H7 (cell line): ENCODE measurements at places on chromosomes 13 and 19.

DNA sequence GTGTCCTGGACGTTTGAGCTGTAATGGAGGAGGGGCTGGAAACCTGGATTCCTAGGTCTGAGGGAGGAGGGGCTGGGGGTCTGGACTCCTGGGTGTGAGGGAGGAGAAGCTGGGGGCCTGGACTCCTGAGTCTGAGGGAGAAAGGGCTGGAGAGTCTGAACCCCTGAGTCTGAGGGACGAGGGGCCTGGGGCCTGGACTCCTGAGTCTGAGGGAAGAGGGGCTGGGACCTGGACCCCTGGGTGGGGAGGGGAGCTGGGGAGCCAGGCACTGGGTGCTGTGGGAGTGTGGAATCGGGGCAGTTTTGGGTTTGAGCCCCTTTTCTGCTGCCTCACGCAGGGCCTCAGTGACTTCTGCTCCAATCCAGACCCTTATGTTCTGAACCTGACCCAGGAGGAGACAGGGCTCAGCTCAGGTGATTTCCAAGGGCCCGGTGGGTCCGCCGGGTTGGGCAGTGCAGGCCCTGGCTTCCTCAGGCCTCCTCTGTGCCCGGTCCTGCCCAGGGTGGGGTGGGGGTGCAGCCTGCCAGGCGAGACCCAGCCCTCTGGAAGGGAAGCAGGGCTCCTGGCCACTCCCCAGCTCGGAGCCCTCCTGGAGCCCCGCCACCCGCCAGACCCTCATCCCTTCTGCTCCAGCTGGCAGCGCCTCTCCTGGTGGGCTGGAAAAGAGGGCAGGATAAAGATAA lies 14.4 kb downstream of the TTYH1 start:
- peak; percentile 80 for DNase-seq

DNA sequence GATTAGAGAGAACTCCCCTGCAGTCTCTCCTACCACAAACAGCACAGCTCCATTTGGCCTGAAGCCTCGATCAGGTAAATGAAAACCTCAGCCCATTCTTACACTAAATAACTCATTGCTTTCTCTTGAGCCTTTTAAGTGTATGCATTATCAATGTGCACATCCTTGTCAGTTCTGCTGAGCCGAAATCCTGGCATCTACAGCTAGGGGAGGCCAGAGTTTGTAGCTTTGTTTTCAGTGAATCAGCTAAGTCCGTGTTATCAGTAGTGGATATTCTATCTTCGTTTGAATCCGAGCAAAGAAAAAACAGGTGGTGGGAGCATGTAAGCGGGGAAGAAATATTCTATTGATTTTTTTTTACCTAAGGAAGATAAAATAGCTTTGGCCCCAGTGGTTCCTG lies 84.4 kb downstream of the ESD start:
- peak; percentile 4 for DNase-seq

GRCh38 chr13:41004875-41005693 lies 14.0 kb downstream of the ELF1 start:
- DNase-seq, result no peak

DNA sequence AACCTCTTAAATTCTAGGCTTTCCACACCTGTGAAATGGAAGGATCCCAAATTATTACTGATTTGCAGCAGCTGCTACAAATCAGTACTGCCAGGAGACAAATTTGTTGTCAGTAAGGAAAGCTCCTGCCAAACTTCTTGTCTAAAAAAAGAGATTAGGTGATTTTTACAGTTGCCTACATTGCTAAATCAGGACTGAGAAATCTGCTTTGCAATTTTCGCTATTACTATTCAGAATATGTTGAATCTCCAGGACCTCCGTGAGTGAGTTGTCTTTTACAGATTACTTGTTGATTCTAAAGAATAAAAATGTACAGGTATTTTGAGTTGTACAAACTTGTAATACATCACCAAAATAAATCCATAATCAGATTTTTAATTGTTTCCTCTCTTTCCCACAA lies 1815.9 kb downstream of the PCDH9 start:
- DNase-seq, result no peak

- no peak for DNase-seq
These were observed 338.2 kb downstream of the UQCRFS1 start for GRCh38 chr19:28874742-28875141.

GRCh38 chr19:58557221-58558065 lies 968 bp downstream of the UBE2M start:
- DNase-seq, result no peak

DNA sequence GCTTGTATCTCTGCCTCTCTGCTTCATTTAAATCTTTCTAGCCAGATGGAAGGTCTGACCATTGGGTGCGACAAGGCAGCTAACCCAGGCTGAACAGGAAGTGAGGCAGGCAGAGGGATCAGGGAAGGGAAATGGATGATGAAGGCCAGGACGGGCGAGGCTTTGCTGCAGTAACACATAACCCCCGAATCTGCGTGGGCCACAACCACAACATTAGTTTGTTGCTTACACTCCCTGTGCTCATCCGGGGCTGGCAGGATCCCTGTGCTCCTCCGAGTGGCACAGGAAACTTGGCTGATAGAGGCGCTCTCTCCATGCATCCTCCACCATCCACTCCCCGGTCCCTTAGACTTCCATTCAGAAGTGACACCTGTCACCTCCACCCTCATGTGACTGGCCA lies 1.1 kb upstream of the FLT3LG start:
- DNase-seq, result peak; percentile 30

DNA sequence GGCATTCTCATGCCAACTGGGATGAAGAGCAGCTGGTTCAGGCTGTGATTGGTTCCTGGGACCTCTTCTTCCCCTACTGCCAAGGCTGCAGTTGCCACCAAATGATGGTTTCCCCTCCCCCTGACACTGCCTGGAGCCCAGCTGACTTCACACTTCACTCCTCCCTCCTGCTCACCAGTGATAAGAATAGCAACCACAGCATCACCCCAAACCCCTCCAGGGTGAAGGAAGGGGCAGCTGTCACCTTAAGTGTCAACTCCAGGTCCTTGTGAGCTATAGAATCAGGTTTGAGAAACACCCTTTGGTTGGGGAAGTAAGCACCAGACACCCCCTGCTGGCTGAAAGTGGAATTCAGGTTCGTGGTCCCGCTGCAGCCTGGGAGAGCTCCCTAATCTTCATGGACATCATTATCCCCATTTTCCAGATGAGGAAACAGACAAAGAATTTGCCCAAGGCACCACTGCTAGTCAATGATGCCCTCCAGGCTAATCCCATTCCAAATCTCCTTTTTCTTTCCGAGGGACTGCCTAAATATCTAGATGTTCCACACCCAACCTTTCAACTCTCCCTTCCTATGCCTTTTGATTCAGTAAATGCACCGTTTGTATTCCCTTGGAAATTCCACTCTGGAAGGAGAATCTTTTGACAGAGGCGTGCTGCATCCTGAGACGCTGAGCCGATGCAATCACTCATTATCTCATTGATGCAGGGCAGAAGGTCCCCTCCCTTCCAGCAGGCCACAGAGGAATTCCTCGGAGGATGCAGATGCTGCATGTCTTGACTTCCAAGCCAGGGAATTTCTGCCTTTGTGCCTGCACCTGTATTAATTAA lies 50.6 kb upstream of the UQCRFS1 start:
- peak; percentile 56 for DNase-seq

DNA sequence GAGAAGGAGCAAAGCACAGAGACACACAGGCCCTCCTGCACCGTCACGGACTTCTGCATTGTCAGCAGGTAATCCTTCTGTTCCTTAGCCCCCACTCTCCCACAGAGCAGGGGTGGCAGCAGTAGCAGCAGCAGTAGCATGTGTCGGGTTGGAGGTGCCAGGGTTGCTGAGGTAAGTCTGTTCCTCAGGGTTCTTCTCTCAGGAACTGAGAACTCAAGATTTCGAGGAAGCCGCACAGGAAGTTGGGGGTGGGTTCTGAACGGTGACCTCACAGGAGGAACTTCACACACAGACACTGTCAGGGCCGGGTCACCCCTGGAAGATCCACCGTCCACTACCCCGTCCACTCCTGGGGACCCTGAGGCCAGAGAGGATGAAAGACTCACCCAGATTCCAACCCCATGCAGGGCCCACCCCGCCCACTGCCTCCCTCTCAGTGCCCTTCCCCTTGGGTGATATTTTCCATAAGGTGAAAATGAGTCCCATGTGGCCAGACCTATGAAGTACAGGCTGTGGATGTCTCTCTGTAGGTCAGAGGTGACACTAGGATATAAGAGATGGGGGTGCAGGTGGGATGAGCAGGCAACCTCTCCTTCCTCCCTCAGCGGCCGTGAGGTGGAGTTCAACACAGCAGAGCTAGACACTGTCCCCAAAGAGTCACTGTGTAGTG lies at the start of gene SIGLEC12:
SIGLEC12 (minus strand) TSS at position 207 of the 670 bp plus-strand sequence; CDS start at position 140, 67 bp downstream.
- DNase-seq, result no peak

- DNase-seq, result no peak
These were observed 33.3 kb upstream of the SCEL start for GRCh38 chr13:77502104-77502720.
